ENCODE measurements at places on chromosomes 2 and 18. TPM values are rescaled to one million over a fixed set of nuclear protein-coding genes. Genes with fewer than 3 reads are reported as not detected.

BUB1 gene
- 7.8 TPM for total RNA-seq

CCDC138 gene
- 12.0 TPM for total RNA-seq

TMEM182 gene
- total RNA-seq, result 152 TPM

FBXO48 gene
- under 0.01 TPM for total RNA-seq

LAMA1 gene
- 4.2 TPM for total RNA-seq

ARHGAP28 gene
- 29.7 TPM for total RNA-seq

GPBAR1 gene
- total RNA-seq, result 1.0 TPM

IL18R1 gene
- total RNA-seq, result 0.52 TPM

HOXD11 gene
- total RNA-seq, result not detected

RAX gene
- not detected for total RNA-seq

GALNT14 gene
- total RNA-seq, result 2.1 TPM

MYO7B gene
- 1.0 TPM for total RNA-seq

FSHR gene
- total RNA-seq, result 0.52 TPM

GCC2 gene
- 19.8 TPM for total RNA-seq

Measured in skeletal muscle tissue (tissue), 5 donors.